Motor neuron (in vitro differentiated cells): ENCODE measurements at places on chromosomes 2 and 18.

- no peak for ATAC-seq
Observed at GRCh38 chr2:46161315-46161714, 135.9 kb upstream of the EPAS1 start.

DNA sequence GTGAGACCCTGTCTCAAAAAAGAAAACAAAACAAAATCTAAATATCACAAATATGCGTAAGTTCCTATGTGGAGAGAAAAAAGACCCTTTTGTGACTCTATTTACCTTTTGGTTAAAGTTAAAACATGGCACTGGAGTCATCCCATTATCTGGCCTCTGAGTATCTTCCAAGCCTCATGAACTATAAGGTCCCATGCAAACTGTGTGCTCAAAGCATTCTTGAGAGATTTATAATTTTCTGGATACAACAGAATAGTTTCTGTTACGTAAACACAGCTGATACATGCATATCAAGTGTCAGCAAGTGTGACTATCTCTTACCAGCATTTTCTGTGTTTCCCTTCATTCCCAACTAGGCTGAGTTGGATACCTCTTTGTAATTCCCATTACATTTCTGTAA is 8.8 kb upstream of the NOSTRIN start:
- no peak for ATAC-seq

DNA sequence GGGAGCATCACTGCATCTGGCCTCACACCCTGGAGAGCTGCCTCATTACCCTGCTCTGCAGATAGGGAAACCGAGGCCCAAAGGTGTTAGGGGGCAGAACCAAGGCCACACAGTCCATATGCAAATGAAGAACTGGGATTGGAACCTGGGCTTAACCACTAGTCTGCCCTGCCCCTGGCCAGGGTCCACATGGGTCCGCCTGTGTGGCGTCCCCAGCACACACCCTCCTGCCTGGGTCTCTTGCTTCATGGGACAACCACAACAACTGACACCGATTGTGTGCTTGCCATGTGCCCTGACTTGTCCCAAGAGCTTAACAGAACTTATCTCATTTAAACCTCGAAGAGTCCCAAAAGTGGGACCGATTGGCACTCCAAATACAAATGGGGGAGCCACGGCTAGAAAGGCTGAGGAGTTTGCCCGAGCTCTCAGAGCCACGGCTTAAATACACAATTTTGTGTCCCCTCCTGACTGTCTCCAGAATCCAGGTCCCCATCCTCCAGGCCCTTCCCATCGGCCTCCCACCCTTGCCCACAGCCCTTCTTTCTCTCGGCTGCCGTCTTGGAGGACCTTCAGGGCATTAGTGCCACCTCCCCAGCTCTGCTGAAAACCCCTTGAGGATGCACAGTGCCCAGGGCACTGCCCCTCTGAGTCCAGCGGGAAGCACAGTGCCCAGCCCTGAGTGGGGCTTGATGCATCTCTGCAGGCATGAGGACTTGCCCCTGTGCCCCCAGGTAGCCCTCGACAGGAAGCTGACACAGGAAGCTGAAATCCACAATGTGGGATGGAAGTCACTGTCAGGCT is 5.8 kb upstream of the DUSP2 start:
- no peak for ATAC-seq

- no peak for ATAC-seq
Observed at GRCh38 chr2:102301867-102302362, 9.4 kb upstream of the IL1RL1 start.

- no peak for ATAC-seq
Observed at GRCh38 chr18:21933931-21934765, 193.6 kb downstream of the MIB1 start.

- ATAC-seq, result no peak
Observed at GRCh38 chr18:37482433-37482832, 83.2 kb downstream of the CELF4 start.

DNA sequence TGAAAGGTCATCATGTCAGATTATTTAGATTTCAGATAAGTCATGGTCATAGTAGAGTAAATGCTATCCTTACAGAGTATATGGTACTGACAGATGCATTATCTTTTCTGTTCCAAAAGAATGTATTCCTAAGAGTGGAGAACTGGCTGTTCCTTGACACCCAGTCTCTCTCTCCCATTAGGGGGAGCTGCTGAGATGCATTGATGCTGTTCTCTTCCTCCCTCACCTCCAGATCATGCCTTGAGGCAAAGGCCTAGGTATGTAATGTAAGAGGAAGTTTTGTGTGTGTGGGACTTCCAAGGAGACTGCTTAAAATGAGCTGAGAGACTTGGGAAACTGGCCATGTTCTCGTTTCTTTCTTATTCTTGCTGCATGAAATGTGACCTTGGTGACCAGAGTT is 979.5 kb upstream of the CELF4 start:
- peak; percentile 34 for ATAC-seq
